ENCODE measurements at places on chromosomes 12 and 14. TPM values are rescaled to one million over a fixed set of nuclear protein-coding genes. Genes with fewer than 3 reads are reported as not detected.

Gene CDCA3
- total RNA-seq, result not detected

Gene SYNE2
- total RNA-seq, result 150 TPM

- peak overlapping the region; percentile 93 for H3K27ac ChIP-seq
- peaks cover 21% of the 10 kb centered on the region for H3K4me1 ChIP-seq
- no peak for DNase-seq
- H3K4me3 ChIP-seq, result peak overlapping the region; percentile 78
- no peaks in the 10 kb centered on the region for H3K36me3 ChIP-seq
- no peaks in the 10 kb centered on the region for H3K27me3 ChIP-seq
These were observed 314 bp upstream of the DHRS7 start for GRCh38 chr14:60165547-60165876.

GRCh38 chr12:117437516-117438255, 76.3 kb upstream of the NOS1 start:
- H3K27me3 ChIP-seq, result no peaks in the 10 kb centered on the region
- no peaks in the 10 kb centered on the region for H3K36me3 ChIP-seq
- no peak for DNase-seq
- peaks cover 36% of the 10 kb centered on the region for H3K4me1 ChIP-seq

DNA sequence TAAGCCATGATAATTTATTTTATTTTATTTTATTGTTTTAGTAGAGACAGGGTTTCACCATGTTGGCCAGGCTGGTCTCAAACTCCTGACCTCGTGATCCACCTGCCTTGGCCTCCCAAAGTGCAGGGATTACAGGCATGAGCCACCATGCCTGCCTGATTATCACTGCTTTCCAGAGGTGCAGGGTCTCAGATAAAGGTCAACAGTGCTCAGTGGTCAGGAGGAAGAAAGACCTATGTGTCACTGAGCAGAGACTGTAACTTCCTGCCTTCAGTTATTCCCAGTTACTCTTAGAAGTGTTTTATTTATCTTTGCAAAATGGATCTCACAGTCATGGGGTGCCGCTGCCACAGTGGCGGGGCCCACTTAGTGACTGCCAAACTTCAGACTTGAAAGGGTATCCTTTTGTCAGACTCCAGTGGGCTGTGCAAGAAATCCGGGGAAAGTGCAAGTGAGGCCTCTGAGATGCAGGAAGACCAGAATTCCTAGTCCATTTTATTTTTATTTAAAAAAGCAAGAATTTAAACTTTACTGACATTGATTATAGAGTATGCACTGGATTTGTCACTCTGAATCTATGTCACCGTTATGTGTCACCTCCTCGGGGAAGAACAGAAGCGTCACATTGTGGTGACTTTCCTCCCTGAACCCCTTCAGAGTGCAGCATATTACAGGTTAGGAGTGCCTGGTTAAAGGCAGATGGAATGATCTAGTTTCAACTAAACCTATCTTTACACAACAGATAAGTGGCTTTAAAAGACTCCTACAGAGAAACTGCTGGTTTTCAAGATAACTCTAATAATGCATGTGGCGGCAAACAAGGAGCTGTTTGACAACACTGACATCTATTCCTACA, 59.1 kb upstream of the BICD1 start:
- no peak overlapping the region for H3K27ac ChIP-seq
- no peaks in the 10 kb centered on the region for H3K4me1 ChIP-seq
- no peaks in the 10 kb centered on the region for H3K36me3 ChIP-seq
- no peak for DNase-seq

DNA sequence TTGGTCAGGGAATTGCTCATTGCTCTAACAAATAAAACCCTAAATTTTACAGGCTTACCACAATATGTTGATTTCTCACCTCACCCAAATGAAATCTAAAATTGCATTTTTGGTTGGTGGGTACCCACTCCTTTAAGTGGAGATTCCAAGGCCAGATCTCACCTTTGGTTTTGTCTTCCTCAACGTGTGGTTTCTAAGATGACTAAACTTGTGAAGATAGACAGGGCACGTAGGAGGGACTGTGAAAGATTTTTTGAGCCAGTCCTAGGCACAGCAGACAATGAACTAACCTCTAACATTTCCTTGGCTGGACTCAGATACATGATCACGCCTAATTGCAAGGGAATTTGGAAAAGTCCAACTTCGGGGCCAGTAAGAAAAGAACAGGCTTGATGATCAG, 1003.9 kb downstream of the FLRT2 start:
- no peak overlapping the region for H3K27ac ChIP-seq
- H3K4me1 ChIP-seq, result no peaks in the 10 kb centered on the region
- H3K27me3 ChIP-seq, result no peaks in the 10 kb centered on the region
- no peaks in the 10 kb centered on the region for H3K36me3 ChIP-seq

Gene SLCO1B3
- total RNA-seq, result not detected

GRCh38 chr14:23432946-23433345, 2.5 kb downstream of the MYH7 start:
- peak overlapping the region; percentile 53 for H3K4me3 ChIP-seq
- H3K27ac ChIP-seq, result peak overlapping the region; percentile 60
- peaks cover 20% of the 10 kb centered on the region for H3K4me1 ChIP-seq
- no peaks in the 10 kb centered on the region for H3K36me3 ChIP-seq
- DNase-seq, result no peak
- no peaks in the 10 kb centered on the region for H3K27me3 ChIP-seq

Gene NGB
- not detected for total RNA-seq

- H3K4me1 ChIP-seq, result no peaks in the 10 kb centered on the region
- H3K27ac ChIP-seq, result no peak overlapping the region
- no peak for DNase-seq
- H3K4me3 ChIP-seq, result no peak overlapping the region
These were observed 257.4 kb upstream of the NOVA1 start for GRCh38 chr14:26855077-26855753.

- no peaks in the 10 kb centered on the region for H3K36me3 ChIP-seq
- no peak for DNase-seq
- H3K4me3 ChIP-seq, result no peak overlapping the region
These were observed 145.0 kb downstream of the BTG1 start for GRCh38 chr12:92000597-92000996.

Gene CSRNP2
- 17.9 TPM for total RNA-seq

DNA sequence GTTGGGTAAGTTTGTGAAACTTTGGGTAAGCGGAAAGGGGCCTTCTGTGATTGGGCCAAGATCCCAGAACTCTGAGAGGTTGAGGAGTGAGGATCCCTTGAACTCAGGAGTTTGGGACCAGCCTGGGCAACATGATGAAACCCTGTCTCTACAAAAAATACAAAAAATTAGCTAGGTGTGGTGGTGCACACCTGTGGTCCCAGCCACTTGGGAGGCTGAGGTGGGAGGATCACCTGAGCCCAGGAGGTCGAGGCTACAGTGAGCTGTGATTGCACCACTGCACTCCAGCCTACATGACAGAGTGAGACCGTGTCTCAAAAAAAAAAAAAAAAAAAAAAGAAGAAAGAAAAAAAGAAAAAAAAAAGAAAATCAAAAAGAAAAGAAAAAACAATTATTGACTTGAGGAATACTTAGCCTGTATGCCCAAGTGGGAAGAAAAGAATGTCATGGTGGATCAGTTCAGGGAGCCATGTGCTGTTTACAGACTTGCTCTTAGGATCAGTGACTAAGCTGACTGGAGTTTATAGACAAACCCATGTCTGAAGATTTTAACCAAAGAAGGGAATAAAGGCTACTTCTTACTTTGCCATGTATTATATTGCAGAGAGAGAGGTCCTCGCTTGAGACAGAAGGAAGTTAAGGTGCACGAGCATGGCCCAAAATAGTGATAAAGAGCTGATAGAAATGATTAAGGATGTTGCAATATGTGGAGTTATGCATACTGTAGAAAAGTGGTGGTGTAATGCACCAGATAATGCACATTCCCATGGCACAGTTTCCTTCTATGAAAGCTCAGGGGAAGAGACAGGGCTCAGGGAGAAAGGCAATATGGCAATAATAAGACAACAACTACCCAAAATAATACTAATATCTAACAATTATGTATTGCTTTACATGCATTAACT, 881 bp downstream of the HSD17B6 start:
- H3K4me1 ChIP-seq, result no peaks in the 10 kb centered on the region
- H3K27me3 ChIP-seq, result no peaks in the 10 kb centered on the region
- no peak for DNase-seq
- no peak overlapping the region for H3K27ac ChIP-seq
- H3K36me3 ChIP-seq, result no peaks in the 10 kb centered on the region

Gene GDF11
- total RNA-seq, result 1.3 TPM

DNA sequence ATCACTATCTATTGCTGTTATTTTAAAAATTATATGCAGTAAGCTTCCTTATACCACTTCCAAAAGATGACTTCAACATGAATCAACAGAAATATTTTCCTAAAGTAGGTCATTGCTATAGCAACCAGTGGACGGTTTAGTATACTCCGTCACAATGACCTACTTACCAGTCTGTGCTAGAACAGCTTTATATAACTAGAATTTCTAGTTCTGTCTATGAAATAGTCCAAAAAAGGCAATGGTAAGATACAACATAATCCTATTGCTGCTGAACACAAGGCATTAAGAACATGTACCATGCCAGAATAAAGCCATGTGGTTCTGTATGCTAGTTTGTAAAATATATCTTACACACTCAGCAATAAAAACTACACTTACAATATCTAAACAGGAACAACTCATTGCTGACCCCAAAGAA, 40.7 kb upstream of the MTERF2 start:
- no peaks in the 10 kb centered on the region for H3K36me3 ChIP-seq
- H3K4me1 ChIP-seq, result peaks cover 54% of the 10 kb centered on the region
- DNase-seq, result no peak
- H3K4me3 ChIP-seq, result peak overlapping the region; percentile 51
- H3K27ac ChIP-seq, result peak overlapping the region; percentile 89
